Tibial artery (tissue), 4 donors: ENCODE measurements at places on chromosomes 7 and 10.

DNA sequence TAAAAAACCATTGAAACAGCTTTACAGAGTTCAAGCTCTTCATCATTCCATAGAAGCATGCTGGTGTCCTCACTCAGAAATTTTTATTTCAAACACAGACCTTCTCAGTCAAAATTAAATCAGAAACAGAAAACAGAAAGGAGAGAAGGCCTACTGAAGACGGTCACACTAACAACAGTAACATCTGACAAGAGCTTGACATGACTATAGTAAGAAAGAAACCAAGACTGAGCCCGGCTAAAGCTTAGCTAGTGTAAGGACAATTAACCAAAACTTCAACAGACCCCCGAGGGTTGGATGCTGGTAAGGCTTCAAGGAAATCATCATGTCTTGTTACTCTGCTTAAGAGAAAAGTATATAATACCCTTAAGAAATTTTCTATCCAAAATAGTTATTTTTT, 38.6 kb downstream of the MTPN start:
- no peaks in the 10 kb centered on the region for H3K27me3 ChIP-seq
- H3K4me1 ChIP-seq: peaks cover 21% of the 10 kb centered on the region

DNA sequence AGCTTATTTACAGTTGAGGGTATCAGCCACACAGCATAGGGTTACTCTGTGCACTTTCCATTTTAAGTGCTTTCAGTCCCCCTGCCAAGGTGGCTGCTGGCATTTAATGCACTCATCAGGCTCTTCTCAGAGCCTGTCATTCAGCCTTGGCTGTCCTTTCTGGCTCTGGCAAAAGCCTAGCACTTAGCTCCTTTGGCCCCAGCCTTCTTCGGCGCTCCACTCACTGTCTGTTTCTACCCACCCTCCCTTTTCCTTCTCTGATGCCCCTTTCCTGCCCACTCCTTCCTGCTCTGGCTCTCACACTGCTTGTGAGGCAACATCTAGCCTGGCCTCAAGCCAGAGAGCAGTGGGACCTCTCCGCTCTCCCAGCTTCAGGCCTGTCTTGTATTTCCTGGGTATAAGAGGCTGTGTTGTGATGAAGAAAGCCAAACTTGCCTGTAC, 60.2 kb downstream of the WIPF3 start:
- DNase-seq: peak; percentile 86
- peak overlapping the region; percentile 59 for H3K27ac ChIP-seq
- H3K36me3 ChIP-seq: no peaks in the 10 kb centered on the region
- H3K4me3 ChIP-seq: no peak overlapping the region
- peaks cover 29% of the 10 kb centered on the region for H3K4me1 ChIP-seq

DNA sequence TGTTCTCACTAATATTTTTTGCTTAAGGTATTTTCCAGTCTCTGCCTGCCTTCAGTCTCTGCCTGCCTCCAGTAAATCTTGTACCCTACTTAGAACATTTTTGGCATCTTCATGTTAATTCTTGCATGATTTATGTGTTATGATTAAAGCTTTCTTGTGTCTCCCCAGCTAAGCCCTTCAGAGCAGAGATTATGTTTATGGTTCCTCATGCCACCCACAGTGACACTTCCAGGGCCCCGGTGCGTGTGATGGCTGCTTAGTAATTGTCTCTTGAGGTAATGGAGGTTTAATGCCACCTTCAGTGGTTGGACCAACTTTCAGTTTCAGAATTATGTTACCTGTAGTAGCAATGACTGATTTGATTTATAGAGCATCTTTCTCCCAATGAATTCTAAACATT, 70.6 kb upstream of the MET start:
- H3K4me1 ChIP-seq: no peaks in the 10 kb centered on the region
- no peaks in the 10 kb centered on the region for H3K27me3 ChIP-seq
- H3K36me3 ChIP-seq: no peaks in the 10 kb centered on the region
- no peak for DNase-seq
- H3K4me3 ChIP-seq: no peak overlapping the region
- H3K27ac ChIP-seq: no peak overlapping the region

- no peaks in the 10 kb centered on the region for H3K36me3 ChIP-seq
- no peak within 1 kb of the TSS for H3K27ac ChIP-seq
Observed at GRCh38 chr10:70672165-70673042, at the start of gene ADAMTS14. Gene ADAMTS14, plus strand, starts transcription at chr10:70672506. Its CDS starts 297 bp downstream, at chr10:70672803.

- no peak overlapping the region for H3K4me3 ChIP-seq
- no peaks in the 10 kb centered on the region for H3K27me3 ChIP-seq
- H3K27ac ChIP-seq: no peak overlapping the region
- no peaks in the 10 kb centered on the region for H3K36me3 ChIP-seq
- no peak for DNase-seq
Observed at GRCh38 chr10:127964621-127965020, 57.7 kb downstream of the PTPRE start.

DNA sequence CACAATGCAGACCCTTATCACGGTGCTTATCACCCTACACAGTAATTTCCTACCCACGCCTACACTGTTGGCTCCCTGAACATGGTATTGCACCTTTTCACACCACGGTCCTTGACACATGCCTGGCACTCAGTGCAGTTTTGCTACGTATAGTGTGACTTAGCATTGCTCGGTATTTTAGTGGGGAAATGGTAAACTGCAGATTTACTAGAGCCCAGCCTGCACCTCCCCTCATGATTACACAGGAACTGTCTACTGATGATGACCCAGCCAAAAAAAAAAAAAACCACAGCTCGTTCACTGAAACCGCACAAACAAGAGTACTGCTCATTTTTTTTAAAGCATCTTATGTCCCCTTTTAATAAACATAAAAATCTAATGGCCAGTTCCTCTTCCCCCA, 124.2 kb upstream of the ZNF746 start:
- H3K36me3 ChIP-seq: peaks cover 45% of the 10 kb centered on the region
- H3K27me3 ChIP-seq: no peaks in the 10 kb centered on the region
- no peak overlapping the region for H3K4me3 ChIP-seq

- H3K27me3 ChIP-seq: no peaks in the 10 kb centered on the region
- H3K4me3 ChIP-seq: no peak overlapping the region
- DNase-seq: no peak
- no peak overlapping the region for H3K27ac ChIP-seq
- no peaks in the 10 kb centered on the region for H3K36me3 ChIP-seq
Observed at GRCh38 chr7:120334475-120334874, 61.5 kb downstream of the KCND2 start.

DNA sequence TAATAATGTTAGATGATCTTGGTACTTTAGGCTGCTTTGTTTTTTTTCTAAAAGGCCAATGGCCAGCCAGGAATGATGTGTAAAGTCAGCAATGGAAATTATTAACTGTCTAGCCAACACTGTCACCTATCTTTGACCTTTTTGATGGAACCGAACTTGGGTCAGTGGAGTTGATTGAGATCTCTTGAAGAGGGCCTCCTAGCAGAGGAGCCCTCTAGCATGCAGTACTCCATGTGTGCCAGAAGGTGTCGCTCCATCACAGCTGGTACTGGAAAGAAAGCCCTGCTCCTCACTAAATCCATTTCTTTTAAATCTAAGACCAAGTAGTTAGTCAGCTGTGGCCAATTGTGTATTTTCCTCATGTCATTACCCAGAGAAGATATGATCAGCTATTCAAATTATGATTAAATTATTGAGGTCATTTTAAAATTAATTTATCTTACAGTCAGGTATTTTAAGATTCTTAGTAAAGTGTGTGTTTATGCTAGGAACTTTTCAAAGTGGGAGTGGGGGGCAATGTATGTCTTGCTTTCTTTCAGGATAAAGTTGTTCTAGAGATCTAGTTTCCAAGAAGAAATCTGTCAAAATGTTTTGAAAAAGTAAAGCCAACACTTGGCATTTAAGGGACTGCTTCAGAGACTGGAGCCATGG, 33.1 kb upstream of the CROT start:
- no peaks in the 10 kb centered on the region for H3K36me3 ChIP-seq
- H3K4me1 ChIP-seq: no peaks in the 10 kb centered on the region
- no peaks in the 10 kb centered on the region for H3K27me3 ChIP-seq
- no peak overlapping the region for H3K27ac ChIP-seq

GRCh38 chr10:32054094-32054493, 2.1 kb downstream of the KIF5B start:
- no peak for DNase-seq
- H3K27me3 ChIP-seq: no peaks in the 10 kb centered on the region
- H3K4me3 ChIP-seq: peak overlapping the region; percentile 81

DNA sequence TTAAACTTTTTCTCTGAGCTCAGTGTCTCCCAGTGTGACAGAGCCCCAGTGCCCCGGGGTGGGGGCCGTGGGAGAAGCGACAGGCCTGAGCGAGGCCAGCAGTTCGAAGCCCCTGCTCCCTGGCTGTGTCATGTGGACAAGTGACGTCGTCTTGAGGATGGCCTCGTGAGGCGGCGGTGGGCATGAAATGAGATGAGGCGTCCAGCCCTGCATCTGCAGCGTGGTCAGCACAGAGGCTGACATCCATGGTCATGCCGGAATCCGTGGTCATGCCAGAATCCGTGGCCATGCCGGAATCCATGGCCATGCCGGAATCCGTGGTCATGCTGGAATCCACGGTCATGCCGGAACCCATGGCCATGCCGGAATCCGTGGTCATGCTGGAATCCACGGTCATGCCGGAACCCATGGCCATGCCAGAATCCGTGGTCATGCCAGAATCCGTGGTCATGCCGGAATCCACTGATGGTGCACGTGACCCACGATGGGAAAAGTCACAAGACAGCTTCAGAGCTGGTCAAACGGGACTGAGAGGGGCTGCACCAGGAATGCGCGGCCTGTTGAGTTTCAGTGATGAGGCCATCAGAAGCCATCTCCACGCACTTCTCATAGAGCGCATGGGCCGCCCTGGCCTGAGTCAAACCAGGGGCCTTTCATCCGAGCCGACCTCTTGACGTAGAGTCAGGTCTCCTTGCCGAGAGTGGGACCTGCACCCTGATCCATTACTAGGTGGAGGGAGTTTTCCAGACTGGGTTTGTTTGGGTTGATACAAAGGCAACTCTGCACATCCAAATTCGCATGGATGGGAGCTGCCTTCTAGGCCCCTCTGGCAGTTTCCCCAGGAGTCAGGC, 342.5 kb downstream of the PTPRN2 start:
- no peak overlapping the region for H3K27ac ChIP-seq
- no peaks in the 10 kb centered on the region for H3K27me3 ChIP-seq

DNA sequence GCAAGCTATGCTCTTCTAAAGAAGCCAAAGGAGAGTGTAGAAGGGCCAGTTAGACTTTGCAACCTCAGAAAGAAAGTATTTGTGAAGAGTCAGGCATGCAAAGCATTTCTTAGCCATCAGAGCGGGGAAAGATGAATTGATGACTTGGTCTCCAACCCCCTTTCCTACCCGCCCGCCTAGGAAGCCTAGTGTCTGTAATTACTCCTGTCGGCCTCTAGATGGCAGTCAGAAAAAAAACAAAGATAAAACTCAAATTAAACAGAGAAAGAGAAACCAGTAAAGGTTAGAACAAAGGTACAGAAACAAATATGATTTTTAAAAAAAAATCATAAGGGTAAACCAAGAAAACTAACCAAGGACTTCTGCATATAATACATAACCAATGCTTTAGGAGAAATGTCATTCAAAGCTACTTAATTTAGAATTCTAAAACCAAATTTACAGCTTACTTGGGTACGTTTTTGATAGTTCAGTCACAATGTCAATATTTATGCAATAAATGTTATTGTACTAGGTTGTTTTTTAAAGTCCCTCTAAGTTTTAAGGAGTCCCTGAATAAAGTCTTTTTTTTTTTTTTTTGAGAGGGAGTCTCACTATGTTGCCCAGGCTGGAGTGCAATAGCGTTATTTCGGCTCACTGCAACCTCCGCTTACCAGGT, 97.6 kb downstream of the LYZL1 start:
- no peak overlapping the region for H3K4me3 ChIP-seq
- no peak for DNase-seq
- H3K4me1 ChIP-seq: no peaks in the 10 kb centered on the region
- H3K36me3 ChIP-seq: no peaks in the 10 kb centered on the region
- no peaks in the 10 kb centered on the region for H3K27me3 ChIP-seq
- H3K27ac ChIP-seq: no peak overlapping the region

GRCh38 chr7:35366167-35367155, 112.6 kb upstream of the TBX20 start:
- no peak overlapping the region for H3K4me3 ChIP-seq
- no peak overlapping the region for H3K27ac ChIP-seq
- DNase-seq: no peak
- H3K4me1 ChIP-seq: no peaks in the 10 kb centered on the region
- no peaks in the 10 kb centered on the region for H3K27me3 ChIP-seq

DNA sequence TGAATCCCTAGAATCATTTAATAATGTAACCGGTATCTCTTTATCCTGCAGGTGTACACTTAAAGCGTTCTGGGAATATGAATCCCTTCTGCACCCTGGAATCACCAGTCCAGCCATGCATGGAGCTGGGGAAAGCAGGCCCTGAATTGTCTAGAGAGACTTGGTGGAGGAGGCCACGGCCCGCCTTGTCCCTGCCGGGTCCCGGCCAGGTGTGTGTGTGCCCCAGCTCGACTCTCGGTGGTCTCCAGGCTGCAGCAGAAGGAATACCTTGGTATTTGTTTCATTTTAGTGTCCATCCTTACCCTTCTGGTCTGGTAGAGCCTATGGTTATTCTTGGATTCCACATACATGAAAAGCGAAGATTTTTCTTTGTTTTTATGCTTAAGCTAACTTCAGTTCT, 58.1 kb downstream of the PRPF18 start:
- no peak overlapping the region for H3K4me3 ChIP-seq
- H3K4me1 ChIP-seq: no peaks in the 10 kb centered on the region
- H3K27ac ChIP-seq: no peak overlapping the region
- no peak for DNase-seq

- peaks cover 14% of the 10 kb centered on the region for H3K27me3 ChIP-seq
- DNase-seq: no peak
Observed at GRCh38 chr7:26343320-26343832, 51.7 kb downstream of the SNX10 start.

GRCh38 chr10:29826801-29827450, 192.2 kb upstream of the SVIL start:
- no peaks in the 10 kb centered on the region for H3K36me3 ChIP-seq
- DNase-seq: no peak
- H3K27me3 ChIP-seq: no peaks in the 10 kb centered on the region
- H3K27ac ChIP-seq: no peak overlapping the region
- peaks cover 8% of the 10 kb centered on the region for H3K4me1 ChIP-seq

DNA sequence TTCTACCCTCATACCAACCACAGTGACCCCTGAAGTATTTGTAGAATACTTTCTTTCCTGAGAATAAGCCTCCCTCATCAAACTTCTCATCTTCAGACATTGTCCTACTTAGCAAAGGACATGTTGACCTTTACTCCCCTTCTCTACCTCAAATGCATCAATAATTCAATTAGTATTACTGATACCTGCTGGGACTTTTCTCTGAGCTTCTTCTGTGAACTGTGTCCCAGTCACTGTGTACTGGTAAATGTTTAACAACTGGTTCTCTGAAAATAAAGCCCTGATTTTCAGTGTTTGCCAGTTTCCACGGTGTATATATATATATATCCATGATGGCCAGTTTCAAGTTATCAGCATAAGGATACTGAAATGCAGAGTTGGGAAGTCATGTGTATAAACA, 12.2 kb downstream of the PANK1 start:
- H3K4me1 ChIP-seq: no peaks in the 10 kb centered on the region
- no peak for DNase-seq
